HS-5 (cell line): ENCODE measurements at places on chromosomes 11 and 22.

DNA sequence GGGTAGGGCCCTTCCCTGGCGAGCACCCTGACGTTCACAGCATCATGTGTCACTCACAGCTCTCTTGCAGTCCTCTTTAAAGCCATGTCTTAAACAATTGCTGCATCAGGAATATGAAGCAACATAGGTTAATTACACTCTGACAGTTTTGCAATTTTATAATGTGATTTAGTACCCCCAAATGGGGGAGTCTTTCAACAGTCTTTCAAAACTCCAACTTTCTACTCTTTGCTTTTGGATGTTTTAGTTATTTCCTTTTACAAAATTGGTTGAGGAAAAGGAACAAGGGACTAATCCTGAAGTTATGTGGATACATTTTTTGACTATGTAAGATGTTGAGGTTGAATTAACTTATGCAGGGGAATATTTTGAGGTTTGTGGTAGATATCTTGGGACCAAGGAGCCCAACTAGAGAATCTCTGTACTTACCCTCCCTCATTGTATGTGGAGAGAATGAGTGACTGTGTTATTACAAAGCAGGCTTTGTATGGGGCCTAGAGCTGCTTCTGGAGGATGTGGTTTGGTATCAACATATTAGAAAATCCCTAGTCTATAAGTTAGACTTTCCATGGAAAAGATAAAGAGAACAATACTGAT is at the start of gene MMP8:
Gene MMP8 (minus strand): TSS at position 51 of the 597 bp plus-strand sequence. CDS start 99 bp downstream, outside the sequence.
- peak; percentile 22 for DNase-seq

DNA sequence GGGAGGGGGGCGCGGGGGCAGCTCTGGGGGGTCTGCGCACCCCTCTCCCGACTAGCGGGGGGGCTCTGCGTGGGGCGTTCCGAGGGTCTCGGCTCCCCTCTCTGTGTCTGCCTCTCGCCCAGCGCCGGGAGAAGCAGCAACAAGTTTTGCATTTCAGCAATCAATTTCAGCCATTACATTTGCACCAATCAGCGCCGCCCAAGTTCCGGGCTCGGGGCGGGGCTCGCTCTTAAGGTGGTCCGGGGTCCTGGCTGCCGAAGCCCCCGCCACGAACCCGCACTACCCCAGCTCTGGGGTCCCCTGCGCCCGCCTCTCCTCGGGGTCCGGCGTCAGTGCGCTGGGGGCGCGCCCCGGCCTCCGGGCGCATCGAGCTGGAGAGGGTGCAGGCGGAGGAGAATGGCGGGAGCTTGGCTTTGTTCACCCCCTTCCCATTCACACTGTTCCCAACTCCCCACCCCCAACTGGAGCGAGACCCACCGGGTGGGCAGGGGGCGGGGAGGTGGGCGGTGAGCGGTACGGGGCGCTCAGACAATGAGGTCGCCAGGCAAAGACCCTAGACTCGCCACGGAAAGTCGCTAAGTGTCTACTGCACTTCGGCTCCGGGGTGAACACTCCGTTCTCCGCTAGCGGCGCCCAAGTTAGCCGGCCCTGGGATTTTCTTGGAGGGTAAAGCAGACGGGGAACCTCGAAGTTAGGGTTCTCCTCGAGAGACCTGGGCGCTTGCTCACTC is at the start of gene MN1:
Gene MN1 (minus strand): TSS at position 141 of the 730 bp plus-strand sequence. CDS start 1,213 bp downstream, outside the sequence.
- DNase-seq = no peak

DNA sequence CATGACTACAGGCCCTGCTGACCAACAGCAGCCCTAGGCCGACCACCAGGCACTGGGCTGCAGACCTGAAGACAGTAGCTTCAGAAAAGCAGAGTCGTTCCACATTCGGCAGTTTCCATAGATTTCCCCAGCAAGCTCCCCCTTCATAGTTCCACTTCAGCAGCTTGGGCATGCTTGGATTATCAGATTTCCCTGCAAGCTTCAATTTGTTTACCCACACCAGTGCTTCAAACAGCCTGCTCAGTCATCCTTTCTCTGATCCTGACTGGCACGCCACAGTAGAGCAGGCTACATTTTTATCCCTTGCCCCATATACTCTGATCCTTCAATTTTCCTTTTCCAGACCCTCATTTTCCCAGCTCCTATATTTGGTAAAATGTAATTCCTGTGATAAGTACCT is 51.1 kb upstream of the CFAP300 start:
- no peak for DNase-seq

- DNase-seq = no peak
These were observed 6.4 kb upstream of the EXPH5 start for GRCh38 chr11:108599978-108600377.

DNA sequence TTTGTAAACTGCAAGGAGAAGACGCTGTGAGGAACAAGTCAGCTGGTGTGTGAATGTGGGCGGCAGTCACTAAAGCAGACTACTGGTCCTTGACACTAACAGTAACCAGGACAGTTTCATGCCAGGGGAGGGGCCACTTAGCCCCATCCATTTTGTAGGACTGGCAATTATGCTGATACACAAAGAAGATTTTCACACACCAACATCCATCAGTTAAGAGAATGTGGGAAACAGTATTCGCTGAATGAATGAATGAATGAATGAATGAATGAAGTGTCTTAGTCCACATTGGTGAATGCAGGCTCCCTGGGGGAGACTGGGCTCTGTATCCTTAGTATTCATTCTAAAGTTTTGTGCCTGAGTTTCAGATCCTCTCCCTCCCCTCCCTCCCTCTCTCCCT is 590.4 kb downstream of the BRD1 start:
- no peak for DNase-seq

DNA sequence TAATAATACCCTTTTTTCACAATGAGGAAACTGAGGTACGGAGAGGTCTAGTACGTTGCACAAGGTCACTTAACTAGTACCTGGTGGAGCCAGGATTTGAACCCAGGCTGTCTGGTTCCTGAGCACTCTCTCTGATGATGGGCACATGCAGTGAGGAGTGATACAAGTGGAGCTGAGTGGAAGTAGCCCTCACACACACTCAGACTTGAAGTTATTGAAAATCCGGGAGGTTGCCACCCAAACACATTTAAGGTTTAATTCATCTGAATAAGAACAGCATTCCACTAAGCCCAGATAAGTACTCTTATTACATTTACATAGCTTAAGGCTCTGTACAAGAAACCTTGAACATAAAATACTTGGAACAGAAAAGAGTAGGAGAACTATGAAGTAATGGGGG is 4.8 kb downstream of the GRAP2 start:
- no peak for DNase-seq

DNA sequence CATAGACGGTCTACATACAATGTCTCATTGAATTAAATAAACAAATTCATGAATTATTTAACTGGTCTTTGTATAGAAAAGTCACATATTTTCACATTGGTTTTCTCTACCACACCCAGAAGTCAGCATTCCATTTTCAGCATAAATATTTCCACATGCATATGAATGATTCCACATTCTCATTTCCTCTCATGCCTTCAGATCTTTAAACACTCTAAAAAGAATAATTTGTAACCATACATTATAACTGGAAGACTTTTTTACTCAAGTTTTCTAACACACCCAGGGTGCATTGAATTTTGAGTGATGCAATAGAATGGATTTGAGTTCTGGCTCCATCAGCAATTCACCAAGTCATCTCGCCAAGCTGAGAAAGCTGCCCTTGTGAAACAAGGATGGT is 501.8 kb upstream of the TENM4 start:
- DNase-seq = no peak

DNA sequence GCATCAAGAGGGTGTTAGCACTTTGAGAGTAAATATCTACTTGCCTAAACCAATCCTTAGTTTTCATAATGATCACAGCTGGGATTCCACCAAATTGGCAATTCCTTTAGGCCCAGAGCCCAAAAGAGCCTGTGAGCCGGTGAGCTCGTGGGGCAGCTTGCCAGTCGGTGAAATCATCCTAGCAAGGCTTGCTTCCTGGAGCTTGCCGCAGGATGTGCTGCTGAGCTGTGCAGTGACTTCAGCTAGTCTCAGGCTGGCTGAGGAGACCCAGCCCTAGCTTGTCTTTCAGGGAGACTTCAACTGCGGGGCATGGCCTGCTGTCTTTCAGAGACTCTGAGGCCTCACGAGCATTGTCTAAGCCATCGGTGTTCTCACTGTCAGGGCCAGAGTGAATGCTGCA is 73.6 kb upstream of the SUSD2 start:
- peak; percentile 5 for DNase-seq

GRCh38 chr22:35421121-35421520 is 21.2 kb downstream of the MCM5 start:
- DNase-seq = no peak

DNA sequence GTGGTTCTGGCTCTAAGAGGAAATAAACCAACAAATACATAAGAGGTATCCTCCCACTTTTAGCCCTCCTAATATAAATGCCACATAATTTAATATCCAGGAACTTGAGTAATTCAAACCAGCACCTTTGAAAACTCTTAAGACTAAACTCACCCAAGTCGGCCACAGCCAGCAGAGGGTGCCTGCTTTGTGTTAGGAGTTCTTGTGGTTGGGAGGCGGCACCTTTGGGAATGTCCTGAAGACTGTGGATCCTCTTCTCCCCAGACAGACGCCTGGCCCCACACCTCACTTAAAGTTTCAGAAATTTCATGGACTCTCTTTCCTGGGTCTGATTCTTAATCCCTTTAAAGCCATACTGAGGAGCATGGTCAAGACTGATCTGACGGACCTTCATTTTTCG is 169.0 kb downstream of the TBC1D22A start:
- DNase-seq = no peak

DNA sequence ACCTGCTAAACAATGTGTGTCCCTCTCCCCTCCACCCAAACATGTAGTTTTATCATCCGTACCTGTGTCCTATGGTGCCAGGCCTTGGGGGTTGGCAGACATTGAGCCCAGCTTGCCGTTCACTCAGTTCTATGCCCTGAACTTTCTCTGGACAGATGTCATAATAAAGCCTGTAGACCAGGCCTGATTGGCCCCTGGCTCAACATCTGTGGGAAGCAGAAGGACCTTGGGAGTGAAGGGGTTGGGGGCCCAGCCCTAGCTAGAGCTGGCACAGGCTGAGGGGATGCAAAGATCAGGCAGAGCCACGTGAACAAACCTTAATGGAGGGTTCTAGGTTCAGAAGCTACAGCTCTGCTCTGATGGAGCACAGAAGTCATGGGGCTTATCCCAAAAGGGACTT is 600.6 kb downstream of the BUD13 start:
- DNase-seq = no peak

DNA sequence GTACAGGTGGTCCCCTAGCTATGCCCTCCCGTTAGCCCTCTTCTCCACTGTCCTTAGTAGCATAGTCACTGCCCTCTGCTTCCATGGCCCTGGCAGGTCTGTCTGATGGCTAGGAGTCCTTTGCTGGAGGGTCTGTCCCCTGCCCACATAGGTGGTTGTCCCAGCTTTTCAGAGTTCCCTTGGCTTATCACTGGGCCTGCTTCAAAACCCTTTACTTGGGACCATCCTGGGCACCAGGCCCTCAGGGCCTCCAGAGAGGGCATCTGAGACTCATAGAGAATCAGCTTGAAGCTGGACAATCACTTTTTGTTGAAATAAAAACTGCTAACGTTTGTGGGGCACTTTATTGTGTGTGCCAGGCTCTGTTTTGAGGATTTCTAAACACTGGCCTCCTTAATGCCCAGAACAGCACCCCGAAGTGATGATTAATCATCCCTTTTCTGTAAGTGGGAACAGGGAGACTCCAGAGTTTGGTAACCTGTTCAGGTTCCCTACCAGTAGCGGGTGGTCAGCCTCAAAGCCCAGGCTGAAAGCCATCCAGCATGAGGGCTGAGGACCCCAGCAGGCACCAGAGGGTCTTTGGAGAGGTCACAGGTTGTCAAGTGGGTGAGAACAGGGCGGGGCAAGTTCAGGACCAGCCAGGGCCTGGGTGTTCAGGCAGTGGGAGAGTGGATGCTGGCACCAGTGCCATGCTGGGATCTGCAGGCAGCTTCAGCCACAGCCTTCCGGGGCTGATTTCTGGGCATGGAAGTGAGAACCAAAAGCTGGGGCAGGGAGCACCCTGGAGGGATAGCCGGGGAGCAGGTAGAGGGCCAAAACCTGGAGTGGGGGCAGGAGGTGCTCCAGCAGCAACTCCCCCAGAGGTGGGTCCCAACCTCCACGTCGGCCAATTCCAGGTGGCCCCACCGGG is 495 bp upstream of the KCNK4 start:
- no peak for DNase-seq

DNA sequence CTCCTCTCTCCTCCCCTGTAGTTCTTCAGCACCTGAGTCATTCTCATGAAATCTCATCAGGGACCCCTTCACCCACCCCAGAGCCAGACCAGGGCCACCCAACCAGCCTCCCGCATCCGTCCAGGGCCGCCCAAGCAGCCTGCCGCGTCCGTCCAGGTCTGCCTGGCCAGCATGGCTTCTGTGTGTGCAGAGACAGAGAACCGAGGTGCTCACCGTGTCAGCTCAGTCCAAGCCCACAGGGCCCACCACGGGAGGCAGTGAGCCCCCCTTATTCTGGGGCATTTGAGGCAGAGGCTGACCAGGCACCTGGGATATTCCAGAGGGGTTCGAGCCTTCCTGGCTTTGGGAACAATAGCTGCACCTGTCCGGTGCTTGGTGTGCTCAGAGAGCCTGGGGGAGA is 1117.3 kb downstream of the BRD1 start:
- DNase-seq = no peak

DNA sequence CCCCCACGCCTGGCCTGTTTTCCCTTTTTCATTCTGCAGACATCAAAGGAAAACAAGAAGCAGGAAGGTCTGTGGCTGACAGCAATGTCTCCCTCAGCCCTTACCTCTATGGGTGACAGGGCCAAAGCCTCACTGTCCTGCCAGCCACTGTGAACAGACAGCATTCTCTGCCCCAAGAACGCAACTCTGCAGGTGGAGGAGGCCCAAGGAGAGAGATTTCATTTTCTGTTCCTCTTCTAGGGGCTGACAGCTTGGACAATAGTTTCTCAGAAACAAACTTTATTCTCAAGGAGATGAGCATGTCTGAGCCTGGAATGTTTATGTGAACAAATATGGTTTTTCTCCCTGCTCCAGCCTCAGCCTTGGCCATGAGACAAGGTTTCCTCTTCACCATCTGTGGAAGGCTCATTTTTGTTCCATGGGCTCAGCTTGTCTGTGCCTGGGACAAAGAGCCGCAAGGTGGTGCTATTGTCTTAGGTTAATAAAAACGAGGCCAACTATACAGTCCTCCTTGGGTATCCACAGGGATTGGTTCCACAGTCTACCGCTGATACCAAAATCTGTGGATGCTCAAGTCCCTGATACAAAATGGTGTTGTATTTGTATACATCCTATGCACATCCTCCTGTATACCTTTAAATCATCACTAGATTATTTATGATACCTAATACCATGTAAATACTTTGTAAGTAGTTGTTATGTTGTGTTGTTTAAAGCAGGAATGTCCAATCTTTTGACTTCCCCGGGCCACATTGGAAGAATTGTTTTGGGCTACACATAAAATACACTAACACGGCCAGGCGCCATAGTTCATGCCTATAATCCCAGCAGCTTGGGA is 5.8 kb downstream of the PIWIL3 start:
- DNase-seq = peak; percentile 18

DNA sequence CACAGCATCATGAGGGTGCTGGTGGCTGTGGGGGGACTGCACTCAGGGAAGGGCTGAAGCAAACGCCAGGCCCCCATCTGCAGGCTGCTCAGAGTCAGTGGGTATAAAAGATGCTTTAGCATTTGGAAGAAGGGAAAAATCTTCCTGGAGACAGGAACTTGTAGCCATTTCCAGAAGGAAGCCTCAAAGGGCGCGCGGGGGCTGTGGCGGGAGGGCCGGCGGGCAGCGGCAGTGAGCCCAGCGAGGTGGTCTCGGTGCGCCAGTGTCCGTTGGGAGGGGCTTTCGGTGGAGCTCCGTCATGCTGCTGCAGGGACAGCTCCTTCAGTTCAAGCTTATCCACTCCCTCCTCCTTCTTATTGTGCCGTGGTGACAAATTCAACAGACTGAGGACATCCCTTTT is 63.0 kb upstream of the PITPNB start:
- DNase-seq = no peak

- no peak for DNase-seq
These were observed 244.5 kb upstream of the POU2AF2 start for GRCh38 chr11:111001081-111001430.
